ENCODE measurements at places on chromosomes 3 and 15.

DNA sequence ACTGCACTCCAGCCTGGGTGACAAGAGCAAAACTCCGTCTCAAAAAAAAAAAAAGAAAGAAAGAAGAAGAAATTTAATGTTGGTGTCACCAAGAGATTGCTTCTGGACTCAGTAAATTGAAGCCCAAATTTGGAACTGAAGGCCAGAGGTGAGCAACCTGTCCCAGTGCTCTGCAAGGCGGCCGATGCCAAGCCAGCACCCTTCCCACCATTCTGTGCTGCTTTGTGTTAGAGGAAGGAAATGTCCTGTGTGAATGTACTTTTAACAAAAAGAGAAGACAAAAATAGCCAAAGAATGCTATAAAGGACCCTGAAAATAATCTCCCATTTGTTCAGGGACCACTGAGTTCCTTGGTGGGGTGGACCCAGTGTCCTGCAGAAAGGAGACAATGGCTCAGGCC lies 44.6 kb downstream of the CDC25A start:
- no peaks in the 10 kb centered on the region for H3K27me3 ChIP-seq
- no peak overlapping the region for H3K4me3 ChIP-seq
- no peaks in the 10 kb centered on the region for H3K36me3 ChIP-seq
- DNase-seq = no peak

DNA sequence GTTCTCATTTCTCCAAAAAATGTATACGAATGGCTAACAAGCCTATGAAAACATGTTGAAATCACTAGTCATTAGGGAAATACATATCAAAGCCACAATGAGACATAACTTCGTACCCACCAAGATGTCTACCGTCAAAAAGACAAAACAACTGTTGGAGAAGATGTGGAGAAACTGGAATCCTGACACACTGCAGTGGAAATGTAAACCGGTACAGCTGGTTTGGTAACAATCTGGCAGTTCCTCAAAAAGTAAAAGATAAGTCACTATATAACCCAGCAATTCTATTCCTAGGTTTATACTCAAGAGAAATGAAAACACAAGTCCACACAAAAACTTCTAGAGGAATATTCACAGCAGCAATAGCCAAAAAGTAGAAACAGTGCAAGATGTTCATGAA lies 7.0 kb downstream of the SCAPER start:
- H3K4me1 ChIP-seq = peaks cover 18% of the 10 kb centered on the region
- no peak overlapping the region for H3K27ac ChIP-seq
- no peaks in the 10 kb centered on the region for H3K27me3 ChIP-seq
- no peak for DNase-seq
- H3K36me3 ChIP-seq = peaks cover 23% of the 10 kb centered on the region

DNA sequence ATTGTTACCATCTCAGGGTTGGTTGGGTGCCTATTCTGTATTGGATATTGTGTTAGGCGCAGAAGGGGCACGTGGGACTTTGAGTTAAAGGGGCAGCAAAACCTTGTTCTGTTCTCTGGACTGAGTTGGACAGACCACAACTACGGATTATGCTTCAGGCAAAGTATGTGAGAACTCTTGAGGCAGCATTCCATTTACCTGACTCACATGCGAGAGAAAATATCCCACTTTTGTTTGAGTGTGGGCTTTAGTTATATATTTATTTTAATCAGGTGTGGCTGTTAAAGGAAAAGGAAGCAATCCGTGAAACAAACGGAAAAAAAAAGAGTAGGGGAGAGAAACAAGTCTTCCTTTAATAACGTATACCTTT lies 627 bp upstream of the PLS1 start:
- H3K27me3 ChIP-seq = peaks cover 12% of the 10 kb centered on the region
- no peak for DNase-seq
- peak overlapping the region; percentile 35 for H3K27ac ChIP-seq
- peaks cover 16% of the 10 kb centered on the region for H3K4me1 ChIP-seq
- H3K36me3 ChIP-seq = no peaks in the 10 kb centered on the region

- H3K4me3 ChIP-seq = no peak overlapping the region
- peaks cover 2% of the 10 kb centered on the region for H3K36me3 ChIP-seq
- H3K27ac ChIP-seq = no peak overlapping the region
- no peaks in the 10 kb centered on the region for H3K27me3 ChIP-seq
- peaks cover 3% of the 10 kb centered on the region for H3K4me1 ChIP-seq
- DNase-seq = no peak
Observed at GRCh38 chr15:80177156-80177555, 24.4 kb downstream of the FAH start.

GRCh38 chr15:88535100-88535499 lies 11.4 kb downstream of the DET1 start:
- H3K36me3 ChIP-seq = peaks cover 54% of the 10 kb centered on the region
- no peak for DNase-seq
- no peaks in the 10 kb centered on the region for H3K4me1 ChIP-seq
- no peak overlapping the region for H3K27ac ChIP-seq
- H3K27me3 ChIP-seq = no peaks in the 10 kb centered on the region

DNA sequence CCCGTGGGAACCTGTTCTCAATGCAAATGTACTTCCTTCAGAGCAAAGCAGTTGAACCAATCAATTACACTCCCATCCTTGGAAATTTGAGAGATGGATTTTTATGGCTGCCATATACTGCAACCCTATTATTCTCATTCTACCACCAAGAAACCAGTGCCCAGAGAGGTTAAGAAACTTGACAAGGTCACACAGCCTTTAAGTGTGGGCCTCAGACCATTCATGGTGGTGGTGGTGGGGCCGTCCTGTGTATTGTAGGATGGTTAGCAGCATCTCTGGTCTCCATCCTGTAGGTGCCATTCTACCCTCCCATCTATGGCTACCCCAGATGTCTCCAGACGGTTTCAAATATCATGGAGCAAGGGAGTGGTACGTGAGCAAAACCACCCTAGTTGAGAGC lies 23.4 kb upstream of the RBSN start:
- no peak for DNase-seq
- H3K4me3 ChIP-seq = no peak overlapping the region
- H3K27me3 ChIP-seq = peaks cover 2% of the 10 kb centered on the region
- H3K36me3 ChIP-seq = no peaks in the 10 kb centered on the region

DNA sequence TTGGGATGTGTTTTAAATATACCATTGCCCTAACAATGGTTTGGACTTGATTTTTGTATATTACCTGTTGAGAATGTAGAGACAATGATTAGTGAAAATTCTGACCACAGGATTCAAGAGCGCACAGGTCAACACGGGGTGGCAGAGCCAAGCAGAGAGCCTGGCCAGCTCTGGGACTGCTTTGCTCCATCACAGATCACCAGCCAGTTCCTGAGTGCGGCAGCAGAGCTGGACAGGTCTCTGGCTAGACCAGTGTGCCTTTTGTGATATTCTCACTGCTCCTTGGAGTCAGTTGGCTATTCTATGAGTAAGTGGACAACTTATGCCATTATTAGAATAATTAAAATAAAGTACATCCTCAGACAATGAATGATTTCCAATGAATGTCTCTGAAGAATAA lies 351.2 kb upstream of the ATP10A start:
- no peaks in the 10 kb centered on the region for H3K4me1 ChIP-seq
- DNase-seq = no peak
- no peak overlapping the region for H3K27ac ChIP-seq
- no peak overlapping the region for H3K4me3 ChIP-seq
- H3K27me3 ChIP-seq = no peaks in the 10 kb centered on the region
- no peaks in the 10 kb centered on the region for H3K36me3 ChIP-seq

- no peak overlapping the region for H3K27ac ChIP-seq
- no peak overlapping the region for H3K4me3 ChIP-seq
- H3K27me3 ChIP-seq = no peaks in the 10 kb centered on the region
Observed at GRCh38 chr3:33962396-33962795, 164.0 kb downstream of the PDCD6IP start.

DNA sequence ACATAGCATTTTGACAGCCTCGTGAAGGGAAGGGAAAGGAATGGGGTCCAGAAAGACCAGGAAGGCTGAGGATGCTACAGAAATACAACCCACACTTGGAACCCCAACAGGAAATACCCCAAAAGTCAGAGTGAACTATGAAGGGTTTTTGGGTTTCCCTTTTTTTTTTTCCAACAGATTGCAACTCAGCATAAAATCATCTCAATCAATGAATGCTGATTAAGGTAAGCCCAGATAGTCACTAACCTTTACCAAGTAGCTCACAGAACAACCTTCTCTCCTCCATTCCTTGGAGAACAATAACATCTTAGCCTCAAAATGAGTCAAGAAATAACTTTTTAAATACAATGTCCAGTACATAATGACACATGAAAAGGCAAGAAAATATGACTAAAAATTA lies 93.7 kb upstream of the OCA2 start:
- no peak overlapping the region for H3K4me3 ChIP-seq
- peaks cover 66% of the 10 kb centered on the region for H3K36me3 ChIP-seq
- H3K27me3 ChIP-seq = no peaks in the 10 kb centered on the region
- no peaks in the 10 kb centered on the region for H3K4me1 ChIP-seq
- DNase-seq = no peak
- no peak overlapping the region for H3K27ac ChIP-seq

- no peak overlapping the region for H3K4me3 ChIP-seq
- H3K27me3 ChIP-seq = no peaks in the 10 kb centered on the region
- H3K4me1 ChIP-seq = no peaks in the 10 kb centered on the region
- no peaks in the 10 kb centered on the region for H3K36me3 ChIP-seq
Observed at GRCh38 chr3:21543380-21544075, 207.5 kb downstream of the ZNF385D start.

GRCh38 chr3:164397462-164397861 lies 680.8 kb downstream of the SI start:
- no peaks in the 10 kb centered on the region for H3K36me3 ChIP-seq
- no peaks in the 10 kb centered on the region for H3K4me1 ChIP-seq

DNA sequence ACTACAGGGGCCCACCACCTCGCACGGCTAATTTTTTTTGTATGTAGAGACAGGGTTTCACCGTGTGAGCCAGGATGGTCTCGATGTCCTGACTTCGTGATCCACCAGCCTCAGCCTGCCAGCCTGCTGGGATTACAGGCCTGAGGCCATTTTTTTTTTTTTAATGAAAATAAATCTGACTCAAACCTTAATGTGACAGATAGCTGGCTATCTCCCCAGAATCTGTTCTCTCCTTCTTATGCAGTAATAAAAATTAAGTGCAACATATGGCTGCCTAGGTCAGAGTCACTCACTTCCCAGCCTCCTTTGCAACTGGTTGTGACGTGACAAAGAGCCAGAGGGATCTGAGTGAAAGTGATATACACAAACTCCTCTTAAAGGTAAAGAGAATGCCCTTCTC lies 53.0 kb downstream of the ZNF148 start:
- H3K36me3 ChIP-seq = peaks cover 43% of the 10 kb centered on the region
- H3K27me3 ChIP-seq = no peaks in the 10 kb centered on the region
- no peak overlapping the region for H3K27ac ChIP-seq
- H3K4me3 ChIP-seq = no peak overlapping the region
- peaks cover 14% of the 10 kb centered on the region for H3K4me1 ChIP-seq

DNA sequence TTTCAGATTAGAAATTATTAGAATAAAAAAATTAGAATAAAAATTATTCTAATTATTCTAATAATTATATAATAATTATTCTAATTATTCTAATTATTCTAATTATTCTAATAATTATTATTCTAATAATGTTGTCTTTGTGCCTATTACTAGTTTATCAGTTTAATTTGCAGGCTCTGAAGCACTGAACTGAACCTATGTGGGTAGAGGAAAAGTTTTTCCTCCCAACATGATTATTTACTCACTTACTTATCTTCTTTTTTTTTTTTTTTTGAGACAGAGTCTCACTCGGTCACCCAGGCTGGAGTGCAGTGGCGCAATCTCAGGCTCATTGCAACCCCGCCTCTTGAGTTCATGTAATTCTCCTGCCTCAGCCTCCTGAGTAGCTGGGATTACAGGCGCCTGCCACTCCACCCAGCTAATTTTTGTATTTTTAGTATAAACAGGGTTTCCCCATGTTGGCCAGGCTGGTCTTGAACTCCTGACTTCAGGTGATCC lies 39.7 kb upstream of the C15orf39 start:
- no peaks in the 10 kb centered on the region for H3K36me3 ChIP-seq
- peaks cover 8% of the 10 kb centered on the region for H3K27me3 ChIP-seq
- peaks cover 8% of the 10 kb centered on the region for H3K4me1 ChIP-seq
- no peak for DNase-seq

DNA sequence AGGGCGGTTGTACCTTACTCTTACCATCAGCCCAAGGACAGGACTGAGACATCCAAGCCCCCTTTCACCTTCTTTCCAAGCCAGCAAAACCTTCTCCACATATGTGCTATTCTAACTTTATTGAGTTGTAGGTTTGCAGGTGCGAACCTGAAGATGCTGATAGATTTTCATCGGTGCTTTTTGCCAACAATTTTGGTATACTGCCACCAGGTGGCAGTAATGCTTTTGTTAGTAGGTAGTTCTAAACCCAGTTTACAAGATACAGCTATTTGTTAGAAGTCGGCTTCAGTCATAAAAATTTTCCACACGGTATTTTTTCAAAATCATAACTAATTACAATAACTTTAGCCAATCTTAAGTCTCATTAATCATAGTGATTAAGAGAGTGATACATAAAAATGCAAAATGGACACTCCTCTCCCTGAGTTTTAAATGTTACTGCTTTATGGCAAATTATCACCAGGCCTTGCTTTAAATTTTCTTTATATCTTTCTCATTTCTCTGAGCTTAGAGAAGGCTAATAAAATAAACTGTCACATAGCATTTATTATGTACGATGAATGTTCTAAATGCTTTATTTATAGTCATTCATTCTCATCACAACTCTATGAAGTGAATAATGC lies 636 bp downstream of the TBC1D21 start:
- DNase-seq = no peak
- H3K4me1 ChIP-seq = no peaks in the 10 kb centered on the region
- no peak overlapping the region for H3K27ac ChIP-seq
- peaks cover 35% of the 10 kb centered on the region for H3K27me3 ChIP-seq
- H3K4me3 ChIP-seq = no peak overlapping the region

GRCh38 chr3:128742821-128743594 lies 17.0 kb downstream of the RAB7A start:
- H3K4me1 ChIP-seq = peaks cover 23% of the 10 kb centered on the region
- no peaks in the 10 kb centered on the region for H3K27me3 ChIP-seq
- H3K27ac ChIP-seq = no peak overlapping the region

GRCh38 chr3:146178006-146178689 lies 17.2 kb upstream of the PLOD2 start:
- no peak for DNase-seq
- no peaks in the 10 kb centered on the region for H3K36me3 ChIP-seq
- no peaks in the 10 kb centered on the region for H3K4me1 ChIP-seq

DNA sequence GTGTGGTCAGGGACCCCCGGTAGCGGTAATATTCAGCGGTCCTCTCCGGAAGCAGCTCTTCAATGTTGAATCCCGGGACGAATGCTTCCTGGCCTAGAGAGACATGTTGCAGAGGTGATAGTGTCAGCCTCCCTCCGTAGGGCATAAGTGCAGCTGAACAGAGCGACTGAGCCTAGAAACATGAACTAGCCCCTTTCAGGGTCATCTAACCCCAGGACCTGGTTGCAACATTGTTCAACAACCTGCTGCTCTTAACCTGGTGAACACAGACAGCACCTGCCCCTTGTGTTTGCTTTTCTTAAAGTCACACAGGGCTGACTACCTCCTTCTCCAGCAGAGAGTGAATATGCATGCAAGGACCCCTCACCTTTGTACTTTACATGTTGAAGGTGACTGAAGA lies 41.3 kb downstream of the CA12 start:
- peaks cover 22% of the 10 kb centered on the region for H3K4me1 ChIP-seq
- H3K27ac ChIP-seq = no peak overlapping the region
- no peak overlapping the region for H3K4me3 ChIP-seq
